Activated CD4-positive, alpha-beta T cell treated with anti-CD3 and anti-CD28 coated beads for 36 hours (primary cell): ENCODE measurements at places on chromosomes 13 and 19.

GRCh38 chr13:61898207-61898606 is 482.6 kb upstream of the PCDH20 start:
- DNase-seq = no peak

GRCh38 chr19:29662604-29663404 is 2.5 kb upstream of the PLEKHF1 start:
- DNase-seq = peak; percentile 72

- DNase-seq = no peak
Measured at GRCh38 chr13:50709058-50709457, 134.4 kb downstream of the DLEU7 start.

DNA sequence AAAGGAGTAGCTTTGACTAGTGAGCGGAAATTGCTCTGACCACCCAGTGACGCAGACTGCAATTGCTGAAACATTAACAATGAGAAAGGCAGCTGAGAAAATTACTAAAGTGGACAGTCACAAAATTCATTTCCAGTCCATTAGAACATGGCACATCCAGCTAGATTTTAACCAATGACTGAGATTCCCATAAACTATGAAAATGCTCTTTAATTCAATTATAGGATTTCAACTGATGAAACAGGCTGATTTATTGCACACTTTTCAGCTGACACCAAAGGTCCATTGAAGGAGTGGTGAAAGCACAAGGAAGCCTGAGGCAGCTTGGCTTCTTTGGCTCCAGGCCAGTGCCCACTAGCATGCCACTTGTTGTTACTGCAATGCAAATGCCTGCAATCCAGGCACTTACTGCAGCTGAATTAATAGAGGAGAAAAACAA is 933.4 kb downstream of the SLITRK6 start:
- no peak for DNase-seq

GRCh38 chr19:15640904-15641597 is 354 bp downstream of the CYP4F3 start:
- DNase-seq = no peak

DNA sequence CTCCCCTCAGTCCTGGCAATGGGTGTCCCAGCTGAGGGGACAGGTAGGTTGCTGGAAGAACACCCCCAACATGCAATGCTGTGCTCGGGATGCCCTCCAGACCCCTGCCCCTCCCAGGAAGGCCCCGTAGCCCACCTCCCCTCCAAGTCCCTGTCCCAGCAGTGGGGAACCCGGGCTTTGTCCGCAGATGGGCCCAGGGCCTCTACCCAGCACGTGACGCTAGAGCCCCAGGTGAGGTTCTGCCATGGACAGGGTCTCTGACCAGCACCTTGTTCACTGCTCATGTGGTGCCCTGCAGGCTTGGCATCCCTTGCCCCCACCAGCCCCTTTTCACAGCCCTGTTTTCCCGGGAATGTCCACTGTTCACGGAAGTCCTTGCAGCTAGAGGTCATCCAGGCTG is 220.0 kb upstream of the SGCG start:
- no peak for DNase-seq

DNA sequence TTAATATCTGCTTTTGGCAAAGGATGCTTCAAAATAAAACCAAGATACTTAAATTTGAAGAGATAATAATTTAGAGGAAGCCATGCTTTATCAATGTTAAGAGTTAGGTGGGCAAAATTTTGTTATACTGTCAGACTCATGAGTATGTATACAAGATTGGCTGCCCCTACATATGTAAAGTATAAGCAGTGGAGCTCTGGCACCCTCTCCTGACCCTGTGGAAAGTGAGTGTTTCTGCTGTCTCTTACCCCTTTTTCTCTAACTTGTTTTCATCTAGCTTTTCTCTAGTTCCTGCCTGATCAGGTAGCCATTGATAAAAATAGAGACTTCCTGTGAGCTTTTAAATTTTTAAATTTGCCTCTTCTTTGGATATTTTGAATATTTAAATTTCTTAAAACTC is 710.9 kb upstream of the SPRY2 start:
- no peak for DNase-seq

GRCh38 chr19:927351-927779 is 1.5 kb downstream of the ARID3A start:
- DNase-seq = no peak

- DNase-seq = no peak
Measured at GRCh38 chr19:9910625-9911024, 25.7 kb downstream of the OLFM2 start.

DNA sequence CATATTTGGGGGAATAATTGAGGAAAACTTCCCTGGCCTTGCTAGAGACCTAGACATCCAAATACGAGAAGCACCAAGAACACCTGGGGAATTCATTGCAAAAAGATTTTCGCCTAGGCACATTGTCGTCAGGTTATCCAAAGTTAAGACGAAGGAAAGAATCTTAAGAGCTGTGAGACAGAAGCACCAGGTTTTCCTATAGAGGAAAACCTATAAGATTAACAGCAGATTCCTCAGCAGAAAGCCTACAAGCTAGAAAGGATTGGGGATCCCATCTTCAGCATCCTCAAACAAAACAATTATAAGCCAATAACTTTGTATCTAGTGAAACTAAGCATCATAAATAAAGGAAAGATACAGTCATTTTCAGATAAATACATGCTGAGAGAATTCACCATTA is 114.9 kb downstream of the PIBF1 start:
- DNase-seq = no peak

DNA sequence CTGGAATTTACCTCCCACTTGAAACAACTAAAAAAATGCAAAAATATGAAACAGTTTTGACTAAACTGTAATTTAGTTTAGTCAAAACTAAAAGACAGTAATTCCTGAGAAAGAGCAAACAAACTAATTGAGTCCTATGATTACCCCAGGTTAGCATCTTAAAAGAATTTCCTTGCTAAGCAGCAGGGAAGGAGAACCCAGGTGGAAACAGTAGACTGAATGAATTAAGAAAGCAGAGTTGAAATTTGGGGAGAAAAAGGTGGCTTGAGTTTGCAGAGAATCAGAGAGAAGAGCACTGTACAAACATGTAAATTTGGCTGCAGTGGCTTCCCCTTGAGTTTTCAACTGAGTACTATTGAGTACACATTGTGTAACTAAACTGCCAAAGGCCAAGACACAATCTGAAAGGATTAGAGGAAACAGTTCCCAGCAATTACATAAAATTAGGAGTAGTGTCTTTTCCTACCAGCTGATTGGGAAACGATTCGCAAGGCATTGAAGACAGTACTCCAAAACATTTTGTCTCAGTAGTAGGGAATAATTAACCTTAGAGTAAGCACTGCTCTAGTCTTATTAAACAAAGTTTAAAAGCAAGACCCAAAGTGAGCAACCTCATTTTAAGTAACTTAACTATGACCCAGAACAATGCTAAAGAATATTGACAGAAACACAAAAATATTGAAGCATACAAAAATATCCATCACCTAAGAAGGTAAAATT is 820.5 kb downstream of the DACH1 start:
- no peak for DNase-seq

GRCh38 chr13:109576331-109576813 is 210.0 kb downstream of the IRS2 start:
- no peak for DNase-seq

GRCh38 chr19:1307320-1307719 is 21.6 kb downstream of the EFNA2 start:
- no peak for DNase-seq

DNA sequence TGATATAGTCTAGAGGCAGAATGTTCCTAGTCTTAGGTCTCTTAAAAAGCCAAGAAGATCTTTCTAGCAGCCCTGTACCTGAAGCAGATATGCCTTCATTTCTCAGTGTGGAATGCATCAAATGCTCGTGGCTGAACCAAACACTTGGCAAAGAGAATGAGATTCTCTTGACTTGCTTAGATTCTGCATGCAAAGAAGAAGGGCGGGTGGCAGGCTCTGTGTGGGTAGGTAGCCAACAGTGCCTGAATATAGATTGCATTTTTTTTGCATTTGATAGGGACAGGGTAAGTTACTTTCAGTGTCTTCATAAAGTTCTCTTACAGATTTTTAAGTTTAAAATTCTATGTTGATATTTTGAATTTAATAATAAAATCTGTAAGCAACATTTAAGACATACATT is 27.3 kb downstream of the IFT88 start:
- DNase-seq = no peak

DNA sequence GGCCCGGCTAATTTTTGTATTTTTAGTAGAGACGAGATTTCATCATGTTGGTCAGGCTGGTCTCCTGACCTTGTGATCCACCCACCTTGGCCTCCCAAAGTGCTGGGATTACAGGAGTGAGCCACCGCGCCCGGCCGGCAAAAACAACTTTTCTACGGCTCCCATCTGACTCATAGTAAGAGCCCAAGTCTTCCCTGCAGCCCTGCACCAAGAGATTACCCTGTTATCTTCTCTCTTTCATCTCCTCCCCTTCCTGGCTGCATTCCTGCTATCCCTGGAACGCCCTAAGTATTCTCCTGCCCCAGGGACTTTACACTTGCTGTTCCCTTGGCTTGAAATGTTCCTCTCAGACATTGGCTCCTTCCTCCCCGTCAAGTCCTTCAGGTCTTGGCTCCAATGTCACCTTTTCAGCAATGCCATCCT is 6.6 kb downstream of the AP2S1 start:
- no peak for DNase-seq

- peak; percentile 27 for DNase-seq
Measured at GRCh38 chr19:18961767-18962620, 21.0 kb upstream of the HOMER3 start.

- DNase-seq = no peak
Measured at GRCh38 chr13:89574077-89574476, 1773.4 kb upstream of the MIR17HG start.

GRCh38 chr19:6070207-6070681 is 40.1 kb downstream of the RFX2 start:
- DNase-seq = no peak

DNA sequence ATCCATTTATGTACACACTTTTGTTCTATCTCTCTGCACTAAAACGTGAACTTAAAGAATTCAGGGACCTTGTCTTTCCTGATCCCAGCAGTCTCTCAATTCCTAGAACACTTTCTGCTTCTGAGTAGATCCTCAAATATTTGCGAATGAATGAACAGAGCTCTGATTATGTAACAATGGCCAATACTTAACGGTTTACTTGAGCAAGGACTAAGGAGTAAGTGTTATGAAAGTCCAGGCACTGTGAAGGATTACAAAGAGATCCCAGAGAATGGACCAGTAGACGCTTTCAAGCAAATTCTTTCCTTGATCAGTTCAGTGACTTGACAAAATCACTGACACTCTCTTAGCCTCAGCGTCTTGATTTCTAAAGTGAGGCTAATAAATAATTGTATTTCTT is 514.5 kb upstream of the KLHL1 start:
- DNase-seq = no peak

- DNase-seq = peak; percentile 20
Measured at GRCh38 chr19:13022111-13022858, 27.0 kb downstream of the NFIX start.

DNA sequence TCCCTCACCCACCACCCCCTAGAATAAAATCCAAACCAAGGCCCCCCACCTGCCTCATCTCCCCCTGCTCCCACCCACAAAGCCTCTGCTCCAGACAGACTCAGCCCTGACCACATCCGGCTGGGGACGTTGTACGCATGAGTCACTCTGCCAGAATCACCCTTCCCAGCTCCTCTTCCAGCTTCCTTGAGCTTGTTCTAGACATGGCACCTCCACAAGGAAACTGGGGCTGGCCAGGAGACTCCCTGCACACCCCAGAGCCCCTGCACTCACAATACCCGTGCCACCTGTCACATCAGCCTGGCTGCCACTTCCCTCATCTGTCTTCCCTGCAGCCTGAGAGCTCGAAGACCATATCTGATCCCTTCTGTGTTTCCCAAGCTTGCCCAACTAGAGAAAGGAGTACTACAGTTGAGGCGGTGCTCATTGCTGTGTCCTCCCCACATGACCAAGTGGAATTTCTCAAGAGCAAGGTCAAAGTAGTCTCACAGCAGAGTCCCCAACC is 9.7 kb downstream of the DEDD2 start:
- no peak for DNase-seq

GRCh38 chr13:24215732-24216131 is 55.2 kb downstream of the SPATA13 start:
- no peak for DNase-seq

- no peak for DNase-seq
Measured at GRCh38 chr13:30884543-30884942, 21.5 kb upstream of the MEDAG start.

DNA sequence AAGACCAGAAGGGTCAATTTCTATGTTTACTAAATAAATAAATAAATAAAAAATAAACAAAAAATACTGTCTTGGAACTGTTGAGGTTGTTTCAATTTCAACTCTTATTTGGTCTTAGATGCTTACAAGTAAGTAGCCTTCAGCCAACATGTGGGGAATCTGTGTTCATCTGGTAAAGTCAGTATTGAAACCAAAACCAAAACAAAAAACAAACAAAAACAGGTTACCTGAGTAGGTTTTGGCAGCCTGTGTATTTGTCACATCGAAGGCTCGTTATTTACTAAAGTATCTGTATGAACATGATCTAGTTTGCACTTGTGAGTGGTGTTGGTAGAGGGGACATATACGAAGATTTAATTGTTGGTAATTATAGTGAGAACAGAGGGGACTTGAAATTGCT is 471.5 kb downstream of the SLITRK5 start:
- no peak for DNase-seq

- DNase-seq = peak; percentile 72
Measured at GRCh38 chr19:46840498-46840942, 10.1 kb downstream of the AP2S1 start.

GRCh38 chr13:31418186-31418585 is 218.4 kb downstream of the B3GLCT start:
- DNase-seq = no peak

GRCh38 chr19:19205416-19206410 is 2.5 kb upstream of the NR2C2AP start:
- DNase-seq = no peak

GRCh38 chr19:3493651-3494050 is 6.8 kb downstream of the DOHH start:
- no peak for DNase-seq

- DNase-seq = no peak
Measured at GRCh38 chr13:59261928-59262488, 901.7 kb downstream of the DIAPH3 start.

DNA sequence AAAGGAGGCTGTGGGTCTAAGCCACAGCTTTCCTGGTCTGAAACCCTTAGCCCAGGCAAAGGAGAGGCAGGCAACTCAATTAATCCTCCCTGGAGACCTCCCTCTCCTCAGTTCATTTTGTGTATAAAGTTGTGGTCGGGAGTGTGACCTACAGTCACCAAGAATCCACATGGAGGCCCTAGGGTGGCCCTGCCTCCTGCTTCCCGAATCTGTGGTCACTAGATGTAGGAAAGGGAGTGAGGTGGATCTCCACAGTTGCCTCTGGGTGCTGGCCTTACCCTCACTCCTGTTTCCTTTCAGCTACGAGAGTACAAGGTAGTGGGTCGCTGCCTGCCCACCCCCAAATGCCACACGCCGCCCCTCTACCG is 1.3 kb downstream of the RPL18A start:
- DNase-seq = no peak

DNA sequence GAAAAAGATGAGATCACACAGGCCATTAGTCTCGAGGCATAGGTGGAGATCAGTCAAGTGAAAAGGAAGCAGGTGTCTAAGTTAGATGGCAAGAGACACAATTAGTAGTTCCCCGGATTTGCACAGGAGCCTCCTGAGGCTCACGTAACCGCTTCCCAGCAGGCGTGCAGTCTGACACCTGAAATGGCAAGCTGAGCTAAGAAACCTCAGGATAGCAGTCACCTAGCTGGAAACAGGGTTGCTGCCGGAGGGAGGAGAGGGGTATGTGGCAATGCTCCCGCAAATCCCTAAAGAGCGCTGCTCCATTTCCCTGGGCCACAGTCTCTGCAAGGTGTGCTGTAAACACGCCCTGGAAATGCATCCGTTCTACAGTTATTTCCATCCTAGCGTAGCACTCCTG is 1151.0 kb downstream of the DIAPH3 start:
- no peak for DNase-seq

- no peak for DNase-seq
Measured at GRCh38 chr19:2271234-2272103, 10.5 kb downstream of the PEAK3 start.
